Amniotic epithelial cell (primary cell): ENCODE measurements at places on chromosomes 4 and X.

DNA sequence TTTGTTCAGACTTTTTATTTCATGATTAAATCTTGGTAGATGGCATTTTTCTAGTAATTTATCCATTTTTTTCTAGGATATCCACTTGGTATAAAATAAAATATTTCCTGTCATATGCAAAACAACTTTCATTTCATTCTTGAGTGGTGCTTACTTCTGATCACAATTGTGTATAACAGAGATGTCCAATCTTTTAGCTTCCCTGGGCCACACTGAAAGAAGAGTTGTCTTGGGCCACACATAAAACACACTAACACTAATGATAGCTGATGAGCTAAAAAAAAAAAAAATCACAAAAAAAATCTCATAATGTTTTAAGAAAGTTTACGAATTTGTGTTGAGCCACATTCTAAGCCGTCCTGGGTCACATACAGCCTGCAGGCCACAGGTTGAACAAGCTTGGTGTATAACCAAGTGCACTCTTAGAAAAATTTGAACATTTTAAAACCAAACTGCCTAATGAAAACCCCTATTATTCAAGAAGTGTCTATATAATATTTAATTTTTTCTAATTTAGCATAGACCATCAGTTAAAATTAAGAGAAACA lies 41.3 kb upstream of the SPP1 start:
- no peak for DNase-seq

DNA sequence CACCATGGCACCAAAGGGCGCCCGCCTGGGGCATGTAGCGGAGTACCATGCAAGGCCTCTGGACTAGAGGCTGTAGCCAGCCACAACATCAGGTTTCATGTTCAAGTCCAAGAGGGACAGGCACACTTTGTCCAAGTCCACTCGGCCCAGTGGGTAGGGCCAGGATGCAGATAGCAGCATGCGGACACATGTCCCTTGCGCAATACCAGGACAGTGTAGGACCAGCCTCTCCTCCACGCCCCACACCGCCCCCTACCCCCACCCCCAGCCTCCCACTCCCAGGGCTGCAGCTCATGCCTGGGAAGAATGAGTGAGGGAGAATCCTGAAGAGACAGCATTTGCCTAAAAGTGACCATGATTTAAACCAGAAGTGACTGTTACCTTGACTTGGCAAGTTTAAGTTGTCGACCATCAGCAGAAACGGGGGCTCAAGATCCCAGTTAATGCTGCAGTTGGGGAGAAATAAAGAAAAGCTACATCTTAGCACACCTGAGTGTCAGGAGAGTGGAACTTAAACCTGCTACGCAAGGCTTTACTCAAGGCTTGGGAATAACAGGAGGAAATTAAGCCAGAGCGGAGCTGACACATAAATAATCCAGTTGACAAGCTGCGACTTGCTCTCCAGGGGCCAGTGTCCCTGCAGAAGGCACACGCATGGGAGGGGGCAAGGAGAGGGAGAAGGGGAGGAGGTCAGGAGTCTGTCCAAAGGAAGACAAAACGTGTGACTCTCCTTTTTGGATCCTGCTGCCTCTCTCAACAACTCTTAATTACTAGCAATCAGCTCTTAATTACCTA lies 221.7 kb downstream of the BCOR start:
- no peak for DNase-seq

- no peak for DNase-seq
These were observed 57.2 kb upstream of the PUDP start for GRCh38 chrX:7205037-7205577.

GRCh38 chr4:129994715-129995114 lies 898.8 kb downstream of the C4orf33 start:
- DNase-seq: no peak

- DNase-seq: no peak
These were observed 412.9 kb upstream of the FMR1 start for GRCh38 chrX:147498796-147499195.

DNA sequence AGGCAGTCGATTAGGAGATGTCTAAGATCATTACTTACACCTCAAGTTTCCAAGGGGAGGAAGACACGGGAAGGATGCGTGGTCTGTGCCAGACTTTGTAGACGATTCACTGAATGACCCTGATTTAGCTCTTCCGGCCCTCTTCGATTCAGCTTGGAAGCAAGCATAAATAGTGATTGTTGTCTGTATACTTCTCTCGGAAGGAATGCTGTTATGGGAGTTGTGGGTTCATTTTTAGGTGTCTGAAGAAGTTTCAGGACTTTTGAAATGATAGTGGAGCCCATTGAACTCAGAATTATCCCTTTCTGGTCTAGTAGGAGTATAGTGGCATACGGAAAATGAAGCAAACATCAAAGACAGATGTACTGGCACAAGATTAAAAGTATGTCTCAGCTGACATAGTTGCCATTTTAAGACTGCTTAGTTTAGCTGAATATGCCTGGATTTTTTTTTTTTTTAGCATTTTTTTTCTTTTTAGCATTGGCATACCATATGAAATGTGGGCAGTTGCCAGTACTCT lies 1.0 kb upstream of the ANKRD17 start:
- DNase-seq: no peak

DNA sequence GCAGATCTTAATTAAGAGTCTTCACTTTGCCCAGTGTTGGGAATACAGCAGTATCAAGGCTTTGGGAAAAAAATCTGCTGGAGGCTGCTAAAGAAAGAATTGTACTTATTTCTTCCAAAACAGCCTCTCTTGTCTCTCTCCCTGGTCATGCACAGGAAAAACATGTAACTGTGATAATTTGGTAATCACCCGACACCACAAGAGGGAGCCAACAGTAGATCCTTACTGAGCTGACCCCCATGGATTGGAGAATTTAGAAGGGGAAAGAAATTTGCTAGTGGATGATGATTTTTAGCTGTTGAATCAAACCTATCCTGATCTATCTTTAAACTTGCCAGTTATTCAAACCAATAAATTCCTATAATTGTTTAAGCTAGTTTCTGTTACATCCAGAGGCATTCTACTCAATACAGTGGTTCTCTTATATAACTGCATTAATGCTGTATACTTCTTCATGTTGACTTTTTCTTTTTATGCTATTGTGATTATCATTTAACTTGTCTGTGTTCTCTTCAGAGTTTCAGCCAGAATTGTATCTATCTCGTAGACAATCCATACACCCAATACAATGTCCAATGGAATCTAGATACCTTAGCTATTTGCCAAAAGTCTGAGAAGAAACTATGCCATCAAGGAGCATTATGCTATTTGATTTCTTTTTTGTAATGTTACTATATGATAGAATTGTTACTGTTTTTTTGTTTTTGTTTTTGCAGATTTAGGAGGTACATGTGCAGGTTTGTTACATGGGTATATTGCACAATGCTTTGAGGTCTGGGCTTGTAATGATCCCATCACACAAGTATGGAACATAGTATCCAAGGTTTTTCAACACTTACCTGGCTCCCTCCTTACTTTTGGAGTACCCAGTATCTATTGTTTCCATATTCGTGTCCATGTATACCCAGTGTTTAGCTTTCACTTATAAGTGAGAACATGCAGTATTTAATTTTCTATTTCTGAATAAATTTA lies 31.3 kb upstream of the ARHGEF38 start:
- DNase-seq: peak; percentile 30

- no peak for DNase-seq
These were observed 115.0 kb downstream of the SHROOM4 start for GRCh38 chrX:50698944-50699343.

GRCh38 chrX:149631234-149632165 lies at the start of gene TMEM185A:
TMEM185A (minus strand) TSS chrX:149631792; CDS start chrX:149631580, 212 bp downstream.
- peak; percentile 4 for DNase-seq

DNA sequence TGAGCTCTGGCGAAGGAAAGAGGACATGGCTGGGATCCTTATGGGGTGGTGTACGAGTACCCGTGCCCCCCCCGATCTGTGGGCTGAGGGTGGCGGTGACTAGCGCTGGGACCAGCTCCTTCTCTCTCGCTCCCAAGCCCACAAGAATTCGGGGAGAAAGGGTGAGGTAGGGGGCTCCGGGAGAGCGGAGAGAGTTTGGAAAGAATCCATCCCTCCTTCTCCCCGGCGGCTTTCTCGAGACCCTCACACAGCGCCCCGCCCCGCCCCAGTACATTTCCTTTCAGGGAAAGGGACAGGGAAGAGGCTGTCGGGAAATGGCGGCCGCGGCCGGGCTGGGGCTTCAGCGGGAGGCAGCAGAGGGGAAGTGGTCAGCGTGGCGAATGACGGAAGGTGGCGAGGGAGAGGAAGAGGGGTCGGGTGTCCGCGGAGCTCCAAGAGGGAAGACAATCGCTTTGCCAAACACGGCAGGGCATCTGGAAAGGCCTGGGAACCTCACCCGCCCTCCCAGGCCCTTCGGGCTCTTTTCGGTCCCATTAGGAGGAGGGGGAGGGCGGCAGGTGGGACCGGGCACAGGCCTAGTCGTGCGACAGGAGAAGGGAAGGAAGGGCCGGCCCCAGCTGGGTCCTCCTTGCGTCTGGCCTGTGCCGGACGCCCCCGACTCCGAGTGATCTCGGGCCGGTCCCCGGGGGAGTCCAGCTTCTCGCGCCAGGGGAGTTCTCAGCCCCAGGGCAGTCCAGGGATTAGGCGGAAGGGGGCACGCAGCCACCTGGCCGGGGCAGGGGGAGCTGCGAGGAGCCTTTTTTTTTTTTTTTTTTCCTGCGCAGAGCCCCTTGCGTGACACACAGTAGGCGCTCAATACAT lies 10.2 kb downstream of the HNRNPH2 start:
- peak; percentile 15 for DNase-seq

DNA sequence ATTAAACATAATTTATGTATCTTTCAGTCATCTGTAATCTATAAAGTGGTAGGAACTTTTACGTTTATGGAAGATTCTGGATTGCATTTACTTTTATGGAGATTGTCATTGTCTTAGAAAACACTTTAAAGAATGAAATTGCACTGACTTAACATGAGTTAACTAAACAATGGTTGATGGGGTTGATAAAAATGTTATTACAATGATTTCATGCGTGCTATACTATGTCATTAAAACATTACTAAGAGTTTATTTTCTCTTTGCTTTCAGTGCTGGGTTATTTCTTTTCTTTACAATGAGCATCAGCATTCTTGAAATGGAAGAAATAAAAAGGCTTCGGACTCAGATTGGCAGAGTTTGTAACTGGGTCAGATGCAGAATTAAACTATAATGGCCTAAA lies 67.1 kb upstream of the PDLIM3 start:
- DNase-seq: no peak
